ENCODE measurements at places on chromosomes 4 and X.

DNA sequence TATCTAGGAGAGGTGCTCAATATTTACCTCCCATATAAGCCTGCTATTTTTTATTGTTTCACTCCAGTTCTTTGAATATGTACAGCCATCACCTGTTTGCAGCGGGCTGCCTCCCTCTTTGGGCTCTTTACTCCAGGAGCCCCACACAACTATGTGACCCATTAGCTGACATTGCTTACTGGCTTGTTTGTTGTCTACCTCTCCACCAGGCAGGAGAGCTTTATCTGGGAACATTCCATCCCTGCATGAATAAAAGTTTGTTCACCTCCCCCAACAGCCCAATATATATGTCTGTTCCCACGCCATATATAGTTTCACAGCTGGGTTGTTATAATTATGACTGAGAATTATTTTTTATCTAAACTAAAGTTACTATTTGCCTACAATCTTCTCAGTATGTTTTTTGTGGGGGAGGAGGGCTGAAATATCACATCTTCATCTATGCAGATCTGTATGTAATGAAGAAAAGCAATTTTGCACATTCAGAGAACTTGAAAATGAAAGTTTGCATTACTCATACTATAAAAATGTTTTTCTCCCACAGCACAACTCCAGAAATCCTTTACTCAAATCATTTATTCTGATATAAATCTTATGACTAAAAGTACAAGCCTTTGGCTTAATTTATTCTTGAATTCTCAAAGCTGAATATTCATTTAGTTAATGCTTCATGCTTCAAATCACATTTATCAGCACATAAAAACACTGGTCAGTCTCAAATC lies 61.2 kb upstream of the DAPP1 start:
- no peak for DNase-seq

GRCh38 chrX:37594755-37595382 lies 23.4 kb downstream of the LANCL3 start:
- DNase-seq = no peak

DNA sequence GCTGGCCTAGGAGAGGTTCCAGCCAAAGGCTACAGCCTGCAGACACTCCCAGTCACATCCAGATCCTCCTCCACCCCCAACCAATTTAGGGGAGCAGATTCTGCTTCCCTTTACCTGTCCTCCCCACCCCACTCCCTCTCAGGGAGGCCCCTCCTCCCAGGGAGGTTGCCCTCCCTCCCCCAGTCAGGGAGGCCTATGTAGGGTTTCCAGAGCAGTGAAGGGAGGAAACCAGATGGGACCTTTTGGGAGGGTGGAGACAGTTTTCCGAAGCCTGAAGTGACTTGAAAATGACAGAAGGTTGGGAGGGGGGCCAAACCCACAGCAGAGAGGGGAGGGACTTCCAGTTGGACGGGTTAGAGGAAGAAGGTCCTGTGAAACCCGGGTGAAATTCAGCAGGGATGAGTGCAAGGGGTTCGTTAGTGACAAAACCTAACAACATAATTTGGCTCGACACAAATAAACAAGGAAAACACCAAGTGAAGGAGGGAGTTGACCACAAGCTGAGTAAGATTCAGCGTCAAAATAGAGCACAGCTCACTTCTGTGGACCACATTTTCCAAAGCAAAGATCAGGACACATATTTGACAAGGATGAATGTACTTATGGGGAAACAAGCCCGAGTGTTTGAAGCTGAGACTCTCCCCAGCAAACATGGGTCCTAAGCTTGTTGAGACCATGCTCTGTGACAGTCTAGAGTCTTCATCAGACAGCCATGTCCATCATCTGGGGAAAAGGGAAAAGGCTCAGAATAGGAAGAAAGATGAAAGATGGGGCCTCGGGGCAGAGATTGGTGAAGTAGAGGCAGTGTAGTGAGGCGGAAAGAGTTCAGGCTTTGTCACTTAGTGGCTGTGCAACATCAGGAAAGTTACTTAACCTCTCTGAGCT lies 46.4 kb downstream of the PRPS1 start:
- peak; percentile 23 for DNase-seq

DNA sequence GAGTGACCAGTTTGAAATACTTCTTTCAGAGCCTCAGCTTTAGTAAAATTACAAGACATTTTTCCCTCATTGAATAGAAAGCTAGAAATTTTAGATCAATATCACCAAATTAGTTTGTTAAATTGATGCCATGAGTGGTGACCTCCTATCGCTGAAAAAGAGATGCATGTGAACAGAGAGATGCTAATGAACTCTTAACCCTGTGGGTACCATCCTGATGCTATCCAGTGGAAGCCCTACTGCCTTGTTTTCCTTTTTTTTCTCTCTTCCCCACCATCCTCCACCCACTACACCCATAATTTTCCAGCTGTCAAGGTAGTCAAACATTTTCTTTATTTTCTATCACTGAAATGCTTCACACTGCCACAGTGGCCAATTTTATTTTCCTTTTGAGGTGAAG lies 61.9 kb downstream of the PPEF1 start:
- no peak for DNase-seq

- no peak for DNase-seq
Observed at GRCh38 chr4:22416403-22416802, 99.5 kb downstream of the ADGRA3 start.

GRCh38 chr4:22999419-22999818 lies 306.7 kb downstream of the GBA3 start:
- DNase-seq = no peak

DNA sequence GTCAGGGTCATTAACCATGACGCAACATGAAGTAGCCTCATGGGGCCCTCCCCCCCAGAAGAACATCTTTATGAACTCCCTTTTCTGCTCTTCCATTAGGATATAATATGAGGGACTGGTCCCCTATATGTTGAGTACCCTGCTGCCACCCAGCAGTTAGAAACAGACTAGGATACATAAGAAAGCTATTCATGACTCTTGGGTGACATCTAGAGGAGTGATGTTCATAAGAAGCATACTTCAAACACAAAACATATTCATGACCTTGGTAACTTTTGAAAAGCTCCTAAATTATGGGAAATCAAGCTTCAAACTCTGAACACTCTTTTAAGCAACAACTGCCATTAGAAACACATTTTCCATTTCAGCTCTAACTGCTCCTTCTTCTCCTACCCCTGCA lies 155.2 kb upstream of the SPIN4 start:
- DNase-seq = no peak

GRCh38 chr4:26034849-26035248 lies 120.8 kb downstream of the SMIM20 start:
- no peak for DNase-seq

DNA sequence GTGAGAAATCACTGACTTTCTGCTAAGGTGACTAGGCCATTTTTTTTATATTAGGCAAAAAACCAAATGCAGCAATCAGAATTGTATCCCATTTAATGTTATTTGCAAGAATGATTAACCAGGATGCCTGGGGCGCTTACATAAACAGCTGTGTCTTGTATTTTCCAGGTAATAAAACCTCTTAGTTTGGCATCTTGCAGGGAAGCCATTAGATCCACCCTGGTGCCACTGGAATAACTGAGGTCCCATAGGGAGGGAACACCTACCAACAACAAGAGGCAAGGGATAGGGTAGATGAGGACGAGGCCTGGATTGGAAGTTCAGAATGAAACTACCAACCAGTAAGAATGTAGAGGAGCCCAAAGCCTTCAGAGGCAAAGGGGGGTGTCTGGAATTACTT lies 288.3 kb downstream of the ARHGAP24 start:
- DNase-seq = no peak

DNA sequence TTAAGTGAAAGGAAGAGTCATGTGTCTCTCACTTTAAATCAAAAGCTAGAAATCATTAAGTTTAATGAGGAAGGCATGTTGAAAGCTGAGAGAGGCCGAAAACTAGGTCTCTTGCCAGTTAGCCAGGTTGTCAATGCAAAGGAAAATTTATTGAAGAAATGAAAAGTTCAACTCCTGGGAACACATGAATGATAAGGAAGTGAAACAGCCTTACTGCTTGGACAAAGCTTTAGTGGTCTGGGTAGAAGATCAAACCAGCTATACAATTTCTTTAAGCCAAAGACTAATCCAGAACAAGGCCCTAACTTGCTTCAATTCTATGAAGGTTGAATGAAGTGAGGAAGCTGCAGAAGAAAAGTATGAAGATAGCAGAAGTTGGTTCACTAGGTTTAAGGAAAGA lies 24.9 kb downstream of the RHOH start:
- DNase-seq = no peak

- no peak for DNase-seq
Observed at GRCh38 chrX:26138274-26138673, at the start of gene MAGEB18. Gene MAGEB18 (plus strand): TSS chrX:26138343. CDS start chrX:26138986, 643 bp downstream.

- DNase-seq = no peak
Observed at GRCh38 chr4:83331956-83332355, 2.7 kb downstream of the HPSE start.

GRCh38 chrX:153394612-153395011 lies 6.5 kb downstream of the PNMA6E start:
- no peak for DNase-seq

DNA sequence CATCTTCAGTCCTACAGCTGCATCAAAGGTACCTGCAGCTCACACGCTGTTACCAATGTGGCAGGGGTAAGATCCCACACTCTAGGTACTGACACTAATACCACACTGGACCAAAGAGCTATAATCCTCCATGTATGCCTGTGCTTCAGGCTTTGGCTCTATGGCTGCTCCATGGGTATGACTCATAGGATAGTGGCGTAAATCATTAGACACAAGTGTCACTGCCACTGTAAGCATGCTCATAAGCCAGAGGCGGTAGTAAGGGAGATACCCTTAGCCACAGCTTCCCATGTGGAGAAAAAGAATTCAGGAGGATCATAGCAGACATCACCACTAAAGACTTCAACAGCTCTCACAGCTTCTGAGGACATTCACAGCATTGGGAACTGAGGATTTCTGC lies 287.5 kb downstream of the ACTRT1 start:
- DNase-seq = no peak

GRCh38 chr4:111434586-111434985 lies 710.7 kb upstream of the FAM241A start:
- DNase-seq = no peak

DNA sequence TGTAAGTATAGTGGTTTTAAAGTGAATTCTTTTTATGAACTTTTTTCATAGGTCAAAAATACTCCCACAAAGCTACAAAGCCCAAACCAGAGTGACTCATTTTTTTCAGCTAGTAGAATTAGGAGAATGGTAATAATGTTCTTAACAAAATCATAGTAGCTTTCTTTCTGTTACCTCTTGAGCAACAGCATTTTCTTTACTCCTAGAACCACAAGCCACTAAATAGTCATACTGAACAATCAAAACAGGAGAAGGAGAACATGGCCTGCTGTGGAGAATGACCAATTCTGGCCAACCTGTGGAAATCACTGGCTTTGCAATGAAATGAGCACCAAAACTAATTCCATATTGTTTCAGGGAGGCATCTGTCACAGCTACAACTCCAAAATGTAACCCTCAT lies 112.9 kb downstream of the AMMECR1 start:
- DNase-seq = no peak

- no peak for DNase-seq
Observed at GRCh38 chr4:155952501-155952901, 1.2 kb downstream of the CTSO start.
